ENCODE measurements at places on chromosomes 2 and 18. TPM values are rescaled to one million over a fixed set of nuclear protein-coding genes. Genes with fewer than 3 reads are reported as not detected.

DNA sequence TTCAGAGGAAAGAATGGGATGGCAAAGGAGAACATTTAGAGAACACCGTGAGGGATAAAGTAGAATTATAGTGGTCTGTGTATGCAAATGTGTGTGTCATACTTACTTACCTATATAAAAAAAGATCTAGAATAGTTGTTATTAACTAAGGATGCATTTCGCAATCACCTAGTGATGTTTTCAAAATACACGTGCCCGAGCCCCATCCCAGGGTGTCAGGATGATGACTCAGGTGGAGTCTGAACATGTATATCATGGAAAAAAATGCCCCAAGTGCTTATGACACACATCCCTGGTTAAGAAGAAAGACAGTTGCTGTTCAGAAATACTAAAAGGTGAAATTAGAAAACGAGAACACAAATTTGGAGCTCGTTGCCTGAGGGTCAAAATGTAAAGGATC lies 109.0 kb downstream of the CERS6 start:
- DNase-seq, result no peak

- no peak for DNase-seq
Observed at GRCh38 chr2:166485558-166486178, 8.4 kb downstream of the SCN7A start.

GRCh38 chr2:168939918-168940317 lies 38.8 kb downstream of the G6PC2 start:
- no peak for DNase-seq

- no peak for DNase-seq
Observed at GRCh38 chr2:15769235-15769634, 171.1 kb upstream of the MYCN start.

GRCh38 chr2:160687629-160688028 lies 194.0 kb upstream of the RBMS1 start:
- DNase-seq, result no peak

DNA sequence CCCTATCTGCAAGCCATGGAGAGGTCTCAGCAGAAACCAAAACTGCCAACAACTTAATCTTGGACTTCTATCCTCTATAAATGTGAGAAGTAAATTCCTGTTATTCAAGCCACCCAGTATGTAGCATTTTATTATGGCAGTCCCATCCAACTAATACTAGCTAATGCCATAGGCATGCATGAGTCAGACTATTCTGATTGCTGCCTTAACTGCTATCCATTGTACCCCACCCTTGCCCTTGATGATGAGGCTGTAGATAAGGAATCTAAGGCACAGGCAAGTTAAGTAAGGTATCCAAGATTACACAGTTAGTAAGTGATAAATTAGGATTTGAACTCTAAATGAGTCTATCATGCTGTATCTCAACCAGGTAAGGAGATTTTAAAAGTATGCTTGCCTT lies 223.0 kb downstream of the UBE2E3 start:
- DNase-seq, result peak; percentile 56

Gene TBR1
- total RNA-seq, result not detected

GRCh38 chr2:9699139-9700108 lies 68.6 kb upstream of the YWHAQ start:
- DNase-seq, result peak; percentile 56

DNA sequence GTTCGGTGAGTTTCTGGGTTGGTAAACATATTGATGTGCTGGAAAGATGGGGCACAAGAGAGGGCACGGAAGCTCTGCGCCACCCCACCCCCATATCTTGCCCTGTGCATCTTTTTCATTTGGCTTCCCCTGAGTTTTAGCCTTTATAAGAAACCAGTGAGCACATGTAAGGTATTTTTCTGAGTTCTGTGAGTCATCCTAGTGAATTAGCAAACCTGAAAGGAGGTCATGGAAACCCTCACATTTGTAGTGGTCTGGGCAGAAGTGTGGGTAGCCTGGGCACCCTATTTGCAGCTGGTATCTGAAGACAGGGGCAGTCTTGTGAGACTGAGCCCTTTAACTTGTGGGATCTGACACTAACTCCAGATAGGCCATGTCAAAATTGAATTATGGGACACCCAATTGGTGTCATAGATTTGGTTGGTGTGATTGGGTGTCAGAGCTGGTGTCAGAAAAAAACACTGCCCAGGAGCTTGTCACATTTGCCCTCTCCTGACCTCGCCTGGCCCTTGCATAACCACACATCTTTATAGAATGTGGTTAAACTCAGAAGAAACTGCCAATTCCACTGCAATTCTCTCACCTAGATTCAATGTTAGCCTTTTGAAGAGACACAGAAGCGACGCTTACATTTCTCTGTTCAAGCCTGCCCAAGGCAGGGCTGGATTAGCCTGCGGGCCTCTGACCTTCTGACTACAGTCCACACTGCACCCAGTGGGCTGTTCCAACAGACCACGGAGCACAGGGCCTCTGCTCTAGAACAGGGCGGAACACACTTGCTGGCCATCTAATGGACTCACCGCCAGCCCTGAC lies 12.0 kb upstream of the GALM start:
- DNase-seq, result no peak

DNA sequence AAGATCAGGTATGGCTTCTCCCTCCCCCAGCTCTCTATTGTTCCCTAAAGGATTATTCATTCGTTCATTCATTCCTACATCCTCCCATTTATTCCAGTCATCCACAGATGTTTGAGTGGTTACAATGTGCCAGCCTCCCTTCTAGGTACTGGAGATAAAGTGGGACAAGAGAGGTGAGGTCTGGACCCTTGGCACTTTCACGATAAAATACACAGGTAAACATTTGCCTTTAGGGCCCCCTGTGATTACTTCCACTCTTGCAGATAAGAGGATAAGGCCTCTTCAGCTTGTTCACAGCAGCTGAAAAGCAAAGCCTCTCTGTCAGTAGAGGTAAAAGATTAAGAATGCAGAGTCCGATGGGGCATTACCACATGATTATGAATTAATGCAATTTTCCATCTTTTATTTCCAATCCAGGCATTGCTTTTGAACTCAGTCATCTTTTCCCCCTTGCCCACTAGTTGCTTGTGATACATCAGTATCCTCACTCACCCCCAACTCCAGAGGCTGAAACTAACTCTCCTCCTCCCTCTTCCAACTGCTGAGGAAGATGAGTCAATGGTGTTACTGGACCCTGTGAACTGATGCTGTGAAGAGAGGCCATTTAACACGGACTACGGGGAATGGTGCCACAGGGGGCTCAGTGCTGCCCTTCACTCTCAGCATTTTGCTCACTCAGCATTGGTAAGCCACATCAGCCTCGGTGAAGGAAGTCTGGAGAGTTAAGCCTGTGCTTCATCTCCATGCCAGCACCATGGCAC lies 1.1 kb upstream of the DPP4 start:
- no peak for DNase-seq

Gene FIGN
- total RNA-seq, result 7.7 TPM

GRCh38 chr2:148553332-148553887 lies 91.1 kb upstream of the EPC2 start:
- DNase-seq, result no peak

GRCh38 chr2:28435814-28436351 lies 43.2 kb downstream of the FOSL2 start:
- DNase-seq, result peak; percentile 68

Gene CELF4
- total RNA-seq, result not detected

DNA sequence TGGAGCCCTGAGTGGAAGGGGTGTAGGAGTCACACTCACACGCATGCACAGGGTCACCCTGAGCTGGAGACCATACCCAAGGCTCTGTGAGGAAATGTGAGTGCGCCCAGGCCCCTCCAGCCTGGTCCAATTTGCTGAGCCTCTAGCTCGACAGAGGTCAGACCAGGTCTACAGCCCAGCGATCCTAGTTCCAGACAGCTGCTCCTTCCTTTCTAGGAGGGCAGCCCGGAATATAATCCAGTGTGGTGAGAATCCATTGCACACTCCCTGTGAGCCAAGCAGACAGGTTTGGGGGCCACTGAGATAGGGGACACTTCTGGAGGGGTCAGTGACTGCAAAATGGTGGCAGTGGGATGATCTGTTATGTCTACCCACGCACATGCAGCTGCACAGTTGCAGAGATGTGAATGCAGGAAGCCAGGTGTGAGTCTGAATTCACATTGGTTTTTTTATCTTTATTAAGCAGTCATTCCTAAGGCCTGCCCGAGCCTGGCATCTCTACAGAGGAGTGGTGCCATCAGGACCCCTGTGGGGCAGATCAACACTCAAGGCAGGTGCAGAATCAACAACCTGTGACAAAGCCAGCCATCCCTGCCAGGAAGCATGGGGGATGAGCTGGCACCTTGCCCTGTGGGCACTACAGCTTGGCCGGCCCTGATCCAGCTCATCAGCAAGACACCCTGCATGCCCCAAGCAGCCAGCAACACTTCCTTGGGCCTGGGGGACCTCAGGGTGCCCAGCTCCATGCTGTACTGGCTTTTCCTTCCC lies at the start of gene GPR148:
GPR148 (plus strand) TSS at position 522 of the 768 bp plus-strand sequence; CDS start at position 604, 82 bp downstream.
- DNase-seq, result no peak

Gene PTH2R
- total RNA-seq, result not detected

Gene WDR54
- total RNA-seq, result 45.1 TPM

DNA sequence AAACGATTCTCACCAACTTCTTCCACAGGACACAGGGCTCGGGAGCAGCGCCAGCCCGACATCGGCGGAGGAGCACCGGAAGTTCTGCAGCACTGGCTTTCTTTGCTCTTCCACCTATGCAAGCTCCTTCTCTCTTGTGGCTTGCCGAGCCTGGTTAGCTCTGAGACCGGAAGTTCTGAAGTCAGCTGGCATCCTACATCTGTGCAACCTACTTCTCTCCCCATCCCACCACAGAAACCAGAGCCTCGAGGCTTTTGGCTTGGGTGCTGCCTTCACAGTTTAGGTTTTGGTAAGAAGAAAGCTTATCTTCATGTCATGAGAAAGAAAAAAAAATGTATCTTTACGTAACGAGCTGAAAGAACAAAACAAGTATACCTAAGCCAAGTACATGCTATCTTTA lies 111.7 kb downstream of the ANKRD44 start:
- no peak for DNase-seq

GRCh38 chr2:198309673-198310280 lies 505.4 kb downstream of the PLCL1 start:
- no peak for DNase-seq

Gene CBLN2
- not detected for total RNA-seq

- no peak for DNase-seq
Observed at GRCh38 chr2:64679673-64680425, 26.1 kb upstream of the SERTAD2 start.

Gene GCG
- not detected for total RNA-seq

- no peak for DNase-seq
Observed at GRCh38 chr2:134647607-134648256, 71.1 kb downstream of the TMEM163 start.

Gene TUBB6
- 425 TPM for total RNA-seq

- DNase-seq, result no peak
Observed at GRCh38 chr2:101828673-101829334, 131.3 kb downstream of the MAP4K4 start.

- DNase-seq, result no peak
Observed at GRCh38 chr2:68774569-68775271, 40.1 kb downstream of the ARHGAP25 start.

- no peak for DNase-seq
Observed at GRCh38 chr2:103132536-103133217, 370.8 kb downstream of the TMEM182 start.
